ENCODE measurements at places on chromosomes 6 and 20.

DNA sequence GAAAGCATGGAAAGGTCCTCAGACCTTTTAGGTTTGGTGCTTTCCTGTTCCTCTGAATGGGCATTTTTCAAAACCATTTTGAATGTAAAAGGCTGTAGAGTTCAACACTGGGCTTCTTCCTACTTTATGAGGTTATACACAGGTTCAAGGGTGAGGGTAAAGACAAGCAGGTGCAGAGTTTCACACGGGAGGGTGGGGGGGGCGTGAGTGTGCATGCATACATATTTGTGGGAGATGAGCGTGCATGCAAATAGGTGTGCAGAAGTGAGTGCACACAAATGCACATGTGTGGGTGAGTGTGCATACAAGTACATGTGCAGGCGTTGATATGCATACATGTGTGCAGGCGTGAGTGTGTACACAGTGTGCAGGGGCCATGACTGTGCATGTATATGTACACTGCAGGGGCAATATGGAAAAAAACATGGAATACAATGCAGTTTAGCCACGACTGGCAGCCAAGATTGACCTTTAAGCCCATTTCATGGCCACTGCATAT lies 183.1 kb downstream of the GMPR start:
- no peak for DNase-seq

GRCh38 chr6:109202409-109203264 lies 107.3 kb downstream of the CEP57L1 start:
- peak; percentile 35 for DNase-seq

- no peak for DNase-seq
Observed at GRCh38 chr6:152379423-152379822, 257.7 kb downstream of the SYNE1 start.

- no peak for DNase-seq
Observed at GRCh38 chr20:11076434-11077105, 402.8 kb upstream of the JAG1 start.

DNA sequence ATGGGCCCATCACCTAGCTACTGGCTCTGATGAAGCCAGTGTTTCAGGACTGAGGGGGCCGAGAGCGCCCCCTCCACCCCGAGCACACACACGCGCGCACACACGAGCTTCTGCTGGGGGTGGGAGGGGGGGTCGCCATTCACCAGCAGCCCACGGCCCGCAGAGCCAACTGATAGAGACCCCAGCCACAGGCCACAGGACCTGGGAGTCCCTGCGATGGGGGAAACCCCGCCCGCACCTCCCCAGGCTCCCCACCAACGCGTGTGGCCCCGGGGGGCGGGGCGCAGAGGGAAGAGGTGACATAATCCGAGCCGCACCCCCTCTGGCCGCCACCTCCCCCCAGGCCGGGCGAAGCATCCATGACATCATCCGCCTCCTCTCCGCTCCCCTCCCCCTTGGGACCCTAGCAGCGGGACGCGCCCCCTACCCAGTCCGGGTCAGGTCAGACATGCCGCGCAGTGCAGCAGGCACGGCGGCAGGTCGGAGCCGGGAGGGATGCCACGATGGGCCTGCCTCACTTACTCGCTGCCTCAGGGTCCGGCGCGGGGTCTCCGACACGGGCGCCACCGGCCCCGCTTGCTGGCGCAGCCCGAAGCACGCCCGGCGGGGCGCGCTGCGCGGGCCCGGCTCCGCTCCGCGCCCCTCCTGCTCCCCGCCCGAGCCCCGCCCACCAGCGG lies at the start of gene LZTS3:
LZTS3 (minus strand) TSS at position 617 of the 677 bp plus-strand sequence. CDS start 6,386 bp downstream, outside the sequence.
- peak; percentile 38 for DNase-seq

All from stimulated activated CD4-positive, alpha-beta T cell treated with anti-CD3 and anti-CD28 coated beads, Interleukin-12 subunit alpha, Interleukin-12 subunit beta, amount 100 ng/mL, for 48 hours (primary cell).